ENCODE measurements at places on chromosomes 5 and 9.

DNA sequence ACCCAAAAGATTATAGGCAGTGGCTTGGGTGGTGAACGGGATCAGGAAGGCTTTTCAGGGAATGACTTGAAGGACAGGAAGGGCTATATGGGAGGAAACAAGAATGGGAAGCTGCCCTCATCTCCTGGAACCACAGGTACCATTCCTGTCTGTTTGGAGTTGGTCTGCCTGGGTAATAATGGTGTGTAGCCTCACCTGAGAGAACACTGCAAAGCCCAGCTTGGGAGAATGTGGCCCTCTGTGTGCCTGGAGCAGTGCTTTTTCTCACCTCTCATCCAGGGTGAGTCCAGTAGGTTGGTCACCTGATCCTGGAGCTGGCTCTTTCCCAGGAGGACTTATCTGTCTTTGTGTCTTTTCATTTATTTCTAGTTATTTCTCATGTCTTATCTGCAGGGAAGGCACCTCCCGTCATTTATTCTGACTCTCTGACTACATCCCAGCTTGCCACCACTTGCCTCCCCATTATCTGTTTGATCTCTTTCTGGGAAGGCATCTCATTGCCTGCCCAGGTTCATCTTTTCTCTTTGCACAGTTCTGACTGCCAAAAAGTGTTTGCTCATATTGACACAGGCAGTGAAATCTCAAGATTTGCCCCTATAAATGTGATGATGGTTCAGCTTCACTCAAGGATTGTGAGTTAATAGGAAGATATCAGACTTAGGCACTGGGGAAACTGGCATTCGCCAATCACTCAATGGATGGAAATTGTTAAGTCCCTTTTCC is 22.5 kb upstream of the OR2S2 start:
- no peak for DNase-seq

GRCh38 chr5:103126557-103126956 is 6.5 kb downstream of the PPIP5K2 start:
- DNase-seq, result no peak

GRCh38 chr5:103111468-103111867 is 8.5 kb downstream of the GIN1 start:
- DNase-seq, result no peak

GRCh38 chr5:149227168-149227826 is 44.4 kb upstream of the AFAP1L1 start:
- no peak for DNase-seq

DNA sequence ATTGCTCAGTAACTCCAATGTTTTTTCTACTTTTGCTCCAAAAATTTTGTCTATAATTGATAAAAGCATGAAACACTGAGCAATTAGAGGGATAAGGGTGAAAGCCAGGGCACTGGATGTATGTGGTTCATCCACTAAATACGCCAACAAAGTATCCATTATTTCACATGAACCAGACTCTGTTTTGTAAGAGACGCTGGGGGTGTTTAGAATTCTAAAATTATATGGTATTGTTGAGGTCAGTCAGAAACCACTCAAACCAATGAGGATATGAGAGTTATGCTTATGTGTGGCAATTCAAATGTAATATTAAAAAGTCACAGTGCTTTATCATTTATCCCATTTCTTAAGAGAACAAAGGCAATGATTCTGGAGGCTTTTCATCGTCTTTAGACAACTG is 220.2 kb downstream of the EFNA5 start:
- DNase-seq, result no peak

- DNase-seq, result no peak
Observed at GRCh38 chr5:64077589-64077988, 88.1 kb upstream of the RNF180 start.

DNA sequence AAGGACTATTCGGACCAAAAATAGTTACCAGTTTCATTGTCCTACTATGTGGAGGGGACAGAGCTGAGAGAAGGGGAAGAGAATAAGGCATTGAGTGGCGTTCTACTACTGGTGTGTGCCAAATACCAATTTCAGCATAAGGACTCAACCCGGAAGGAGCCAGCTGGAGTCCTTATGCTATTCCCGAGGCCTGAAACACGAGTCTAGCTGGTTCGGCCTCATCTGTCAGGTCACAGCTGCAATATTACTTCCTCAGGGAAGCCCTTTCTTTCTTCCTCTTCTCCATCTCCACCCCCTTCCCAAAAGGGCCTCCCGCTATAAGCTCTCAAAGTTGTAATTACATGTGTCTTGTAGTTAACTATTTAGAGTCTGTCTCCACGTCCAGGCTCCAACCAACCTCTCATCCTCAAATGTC is 20.5 kb upstream of the FER start:
- no peak for DNase-seq
